ENCODE measurements at places on chromosomes 11 and 22.

DNA sequence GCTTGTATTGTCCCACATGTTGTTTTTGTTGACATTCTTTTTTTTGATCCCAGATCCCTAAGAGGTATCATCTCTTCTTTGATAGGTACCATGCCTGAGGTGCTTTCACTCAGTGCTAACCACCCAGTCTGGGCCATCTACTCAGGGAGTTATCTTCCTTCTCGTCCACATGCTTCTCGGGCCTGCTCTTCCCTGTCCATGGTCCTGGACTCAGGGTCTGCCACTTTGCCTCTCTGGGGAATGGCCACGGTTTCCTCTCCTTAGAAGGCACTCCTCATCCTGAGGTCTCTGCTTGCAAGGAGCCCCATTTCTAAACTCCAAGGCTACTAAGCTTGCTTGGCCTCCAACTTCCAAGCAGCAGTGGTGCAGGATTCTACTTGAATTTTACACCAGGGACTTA is 227.0 kb upstream of the NCAM1 start:
- no peak for DNase-seq

- DNase-seq = no peak
Observed at GRCh38 chr11:118899706-118900360, 16.1 kb downstream of the CXCR5 start.

DNA sequence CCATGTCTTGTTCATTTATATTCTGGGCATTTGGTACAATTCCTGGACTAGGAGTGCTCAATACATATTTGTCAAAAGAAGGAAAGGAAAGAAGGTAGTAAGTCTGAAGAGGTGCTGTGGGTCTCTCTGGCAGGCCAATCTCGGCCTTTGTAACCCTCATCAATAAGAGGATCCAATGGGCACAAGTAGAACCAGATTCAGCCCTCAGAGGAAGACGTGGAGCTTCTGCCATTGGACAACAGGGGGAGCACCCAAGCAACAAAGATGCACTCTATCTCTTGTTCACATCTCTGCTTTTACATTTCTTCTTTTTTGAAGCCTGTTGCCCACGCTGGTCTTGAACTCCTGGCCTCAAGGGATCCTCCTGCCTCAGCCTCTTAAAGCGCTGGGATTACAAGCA is 2.2 kb upstream of the VPS11 start:
- DNase-seq = no peak

DNA sequence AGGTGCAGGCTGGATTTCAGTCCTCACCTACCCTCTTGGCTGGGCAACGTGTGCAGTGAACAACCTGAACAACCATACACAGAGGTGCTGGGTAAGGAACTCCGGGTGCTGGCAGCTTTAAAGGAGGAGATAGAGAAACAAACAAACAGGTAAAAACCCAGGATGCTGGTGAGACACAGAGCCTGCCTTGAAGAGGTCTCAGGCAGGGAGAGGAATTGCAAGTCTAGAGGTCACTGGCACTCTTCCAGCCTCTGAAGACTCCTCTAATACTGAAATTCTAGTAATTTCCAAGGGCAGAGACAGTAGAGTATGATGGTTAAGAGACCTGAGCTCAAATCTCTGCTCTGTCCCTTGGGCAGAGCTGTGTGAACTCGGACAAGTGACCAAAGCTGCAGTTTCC is 192.5 kb downstream of the CEP164 start:
- DNase-seq = no peak

GRCh38 chr11:65857500-65857852 is 504 bp downstream of the CFL1 start:
- DNase-seq = no peak

GRCh38 chr11:75101424-75102128 is 4.9 kb upstream of the OR2AT4 start:
- no peak for DNase-seq

DNA sequence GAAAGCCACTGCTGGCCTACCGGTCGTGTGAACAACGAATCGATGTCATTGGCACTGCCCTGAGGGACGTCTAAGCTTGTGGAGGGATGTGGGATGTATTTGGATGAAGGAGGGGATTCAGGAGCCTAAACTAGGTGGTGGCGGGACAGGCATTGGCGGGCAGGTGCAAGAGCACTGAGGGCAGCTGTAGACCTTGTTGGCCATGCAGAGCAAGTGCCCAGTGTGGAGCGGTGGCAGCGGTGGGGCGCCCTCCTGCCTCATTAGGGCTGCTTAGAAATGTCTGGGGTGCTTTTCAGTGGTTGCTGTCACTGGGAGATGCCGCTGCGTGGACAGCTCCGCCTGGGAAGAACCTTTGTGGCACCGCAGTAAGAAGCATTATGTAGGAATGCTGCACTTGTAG is 220.2 kb downstream of the TBC1D22A start:
- no peak for DNase-seq

DNA sequence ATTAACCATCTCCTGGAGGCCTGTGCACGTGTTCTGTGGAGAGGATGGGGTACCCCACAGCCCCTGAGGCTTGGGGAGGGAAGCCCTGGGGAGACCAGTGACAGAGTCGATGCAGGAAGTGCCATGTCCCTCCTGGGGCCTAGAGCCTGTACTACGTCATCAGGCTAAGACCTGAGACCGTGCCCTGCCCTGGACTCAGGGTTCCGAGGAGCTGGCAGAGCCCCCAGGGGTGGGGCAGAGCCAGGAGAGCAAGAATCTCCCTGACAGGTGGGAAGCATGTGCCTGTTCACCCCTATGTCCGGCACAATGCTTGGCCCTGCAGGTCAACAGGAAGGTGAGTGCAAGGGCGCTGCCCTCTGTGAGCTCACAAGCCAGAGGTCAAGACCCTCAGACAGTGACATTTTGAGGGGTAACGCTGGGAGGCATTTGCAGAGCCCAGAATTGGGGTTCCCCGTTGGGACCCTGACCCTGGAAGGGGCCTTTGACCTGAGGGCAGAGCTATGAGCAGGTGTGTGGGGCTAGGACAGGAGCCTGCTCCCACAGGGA is 781.6 kb downstream of the BRD1 start:
- no peak for DNase-seq

DNA sequence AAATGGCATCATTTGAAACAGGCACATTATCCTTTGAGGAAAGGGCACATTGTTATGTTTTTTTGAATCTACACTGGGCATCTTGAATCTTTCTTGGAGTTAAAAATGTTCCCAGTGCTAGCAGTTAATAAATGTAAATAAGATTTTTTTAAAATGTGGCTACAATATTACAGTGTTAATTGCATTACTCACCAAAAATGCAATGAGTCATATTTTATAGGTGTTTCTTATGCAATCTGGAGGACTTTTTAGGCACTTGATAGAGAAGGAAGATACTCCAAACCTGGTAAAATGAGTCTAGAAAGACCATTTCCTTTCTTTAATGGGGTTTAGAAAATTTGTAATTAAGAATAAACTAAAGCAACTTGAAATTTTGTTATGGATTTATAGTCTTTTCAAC is 238.0 kb downstream of the METTL15 start:
- DNase-seq = no peak

GRCh38 chr11:125950178-125950490 is 4.3 kb downstream of the VSIG10L2 start:
- no peak for DNase-seq

DNA sequence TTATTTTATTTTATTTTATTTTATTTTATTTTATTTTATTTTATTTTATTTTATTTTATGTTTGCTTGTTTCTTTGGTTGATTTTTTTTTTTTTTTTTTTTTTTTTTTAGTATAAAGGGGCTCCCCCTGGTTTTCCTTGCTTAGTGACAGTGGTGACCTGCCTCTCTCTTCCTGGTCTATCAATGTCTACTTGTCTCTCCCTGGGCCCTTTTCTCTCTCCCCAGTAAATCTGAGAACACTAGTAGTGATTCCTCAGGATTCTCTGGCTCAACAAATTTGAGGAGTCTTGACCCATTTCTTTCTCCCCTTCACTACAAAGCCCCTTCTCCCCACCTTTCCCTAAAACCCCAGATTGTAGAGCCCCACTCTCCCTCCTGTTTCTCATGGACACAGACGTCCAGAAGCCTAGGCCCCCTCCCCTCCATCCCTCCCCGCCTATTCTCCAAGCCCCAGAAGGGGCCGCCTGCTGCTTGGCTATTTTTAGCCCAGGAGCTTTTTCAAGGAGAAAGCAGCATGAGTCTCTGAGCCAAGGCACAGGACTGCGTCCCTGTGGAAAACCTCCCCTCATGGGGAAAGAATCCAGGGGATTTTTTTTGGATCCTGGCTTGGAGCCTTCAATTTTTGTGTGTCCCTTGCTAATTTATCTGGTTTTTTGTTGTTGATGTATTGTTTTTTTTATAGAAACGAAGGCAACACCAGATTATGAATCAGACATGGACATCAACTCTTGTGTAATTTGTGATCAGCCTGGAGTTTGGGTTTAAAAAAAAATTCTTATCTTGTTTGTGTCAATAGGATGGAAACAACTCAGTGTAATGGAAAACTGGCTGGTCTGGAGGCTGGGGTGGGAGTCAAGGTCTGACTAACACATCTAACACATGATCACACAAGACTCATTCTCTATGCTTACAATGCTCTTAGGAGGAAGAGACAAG is 17.5 kb upstream of the ACCSL start:
- no peak for DNase-seq

- no peak for DNase-seq
Observed at GRCh38 chr22:40008726-40009291, 14.1 kb downstream of the FAM83F start.

- DNase-seq = no peak
Observed at GRCh38 chr11:19938169-19938856, 222.0 kb downstream of the DBX1 start.

DNA sequence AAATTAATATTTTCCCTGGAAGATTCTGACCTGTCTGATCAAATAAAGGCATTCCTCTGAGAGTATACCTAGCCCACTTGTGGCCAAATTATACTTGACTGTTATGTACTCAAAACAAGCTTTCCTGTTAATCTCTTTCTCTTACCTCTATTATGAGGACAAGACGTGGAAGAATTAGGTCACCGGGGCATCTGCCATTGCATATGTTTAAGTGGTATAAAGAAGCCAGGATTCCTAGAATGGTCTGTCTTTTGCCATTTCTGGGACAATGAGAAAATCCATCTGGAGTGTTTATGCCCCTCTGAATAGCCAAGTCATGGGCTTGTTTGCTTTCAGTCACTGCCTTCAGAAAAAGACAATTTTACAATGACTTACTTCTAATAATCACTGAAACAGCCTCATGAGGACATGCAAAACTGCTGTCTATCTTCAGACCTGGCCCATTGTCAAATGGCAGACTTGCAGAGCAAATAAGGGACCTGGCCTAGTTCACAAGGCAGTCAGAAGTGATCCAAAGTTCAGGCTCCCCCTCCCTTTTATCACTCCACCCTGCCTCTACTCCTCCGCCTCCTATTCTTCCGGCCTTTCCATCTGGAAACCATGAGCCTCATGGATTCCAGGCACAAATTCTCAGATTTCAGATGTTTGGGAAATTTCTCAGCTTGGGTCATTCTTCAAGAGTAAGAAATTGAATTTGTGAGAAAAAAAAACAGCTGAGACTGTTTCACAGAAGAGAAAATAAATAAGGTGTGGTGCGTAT is 128.1 kb upstream of the LDLRAD3 start:
- no peak for DNase-seq

DNA sequence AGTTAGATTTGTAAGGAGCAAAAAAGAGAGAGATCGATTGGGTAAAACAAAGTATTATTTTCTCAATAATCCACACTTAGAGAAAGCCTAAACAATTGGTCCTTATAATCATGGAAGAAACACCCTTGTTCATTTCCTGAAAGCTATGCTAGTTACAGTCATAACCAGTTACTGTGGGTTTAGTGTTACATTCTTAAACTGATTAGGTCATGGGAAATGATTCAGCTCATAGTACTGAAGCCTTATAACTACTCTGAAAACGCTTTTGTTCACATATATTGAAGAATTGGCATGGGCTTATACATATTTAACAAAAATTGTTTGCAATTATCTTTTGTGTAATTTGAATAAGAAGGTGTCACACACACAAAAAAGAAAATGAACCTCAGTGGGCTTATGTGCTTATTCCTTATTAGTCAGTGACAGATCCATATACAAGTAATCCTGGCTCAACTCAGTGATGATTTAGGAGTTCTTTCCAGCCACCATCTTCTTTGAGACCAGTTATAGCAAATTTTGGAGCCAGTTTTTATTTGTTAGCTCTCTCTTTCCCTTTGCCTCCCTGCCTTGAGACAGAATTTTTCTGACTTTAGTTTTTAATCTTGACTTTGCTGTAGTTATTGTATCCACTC is 198.5 kb upstream of the CTSC start:
- DNase-seq = no peak

DNA sequence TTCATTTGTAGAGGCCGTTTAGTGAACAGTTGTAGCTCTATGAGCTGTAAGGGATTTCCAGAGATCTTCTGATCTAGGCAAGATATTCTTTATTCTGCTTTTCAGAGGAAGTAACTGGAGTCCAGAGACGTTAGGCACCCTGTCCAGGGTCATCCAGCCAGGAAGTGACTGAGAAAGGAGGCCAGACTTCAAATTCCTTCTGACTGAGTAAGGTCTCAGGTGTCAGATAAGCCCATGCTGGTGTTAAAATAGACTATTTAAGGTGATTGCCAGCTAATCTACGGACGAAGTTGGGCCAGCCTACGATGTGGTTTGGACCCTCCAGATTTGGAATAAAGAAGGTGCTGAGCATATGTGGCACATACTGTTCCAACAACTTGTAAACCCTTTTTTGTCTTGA is 54.6 kb downstream of the GRIK4 start:
- DNase-seq = no peak

DNA sequence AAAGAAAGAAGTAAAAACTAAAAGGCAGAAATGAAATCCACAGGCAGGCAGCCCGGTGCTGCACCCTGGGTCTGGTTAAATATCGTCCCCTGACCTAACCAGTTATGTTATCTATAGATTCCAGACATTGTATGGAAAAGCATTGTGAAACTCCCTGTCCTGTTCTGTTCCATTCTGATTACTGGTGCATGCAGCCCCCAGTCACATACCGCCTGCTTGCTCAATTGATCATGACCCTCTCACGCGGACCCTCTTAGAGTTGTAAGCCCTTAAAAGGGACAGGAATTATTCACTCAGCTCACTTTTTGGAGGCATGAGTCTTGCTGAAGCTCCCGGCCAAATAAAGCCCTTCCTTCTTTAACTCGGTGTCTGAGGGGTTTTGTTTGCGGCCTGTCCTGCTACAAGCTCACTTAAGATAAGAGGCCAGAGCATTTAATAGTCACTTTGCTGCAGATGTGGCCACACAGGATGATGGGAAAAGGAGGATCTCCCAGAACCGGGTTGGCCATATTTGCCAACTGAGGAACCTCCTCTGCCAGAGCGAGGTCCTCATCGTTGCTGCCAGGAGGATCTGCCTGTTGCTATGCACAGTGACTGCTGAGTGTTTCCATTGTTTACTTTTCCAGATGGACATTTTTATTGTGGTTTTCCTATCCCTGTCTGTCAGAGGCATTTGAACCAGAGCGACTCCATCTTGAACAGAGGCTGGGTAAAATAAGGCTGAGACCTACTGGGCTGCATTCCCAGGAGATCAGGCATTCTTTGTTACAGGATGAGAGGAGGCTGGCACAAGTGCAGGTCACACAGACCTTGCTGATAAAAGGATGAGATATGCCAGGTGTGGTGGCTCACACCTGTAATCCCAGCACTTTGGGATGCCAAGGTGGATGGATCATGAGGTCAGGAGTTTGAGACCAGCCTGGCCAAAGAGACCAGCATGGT is 10.2 kb downstream of the C11orf96 start:
- DNase-seq = no peak

- peak; percentile 75 for DNase-seq
Observed at GRCh38 chr11:86182976-86183584, 61.5 kb upstream of the EED start.
